ENCODE measurements at places on chromosomes 3 and 15.

GRCh38 chr3:135895734-135896121, 69.8 kb upstream of the PPP2R3A start:
- DNase-seq, result no peak

DNA sequence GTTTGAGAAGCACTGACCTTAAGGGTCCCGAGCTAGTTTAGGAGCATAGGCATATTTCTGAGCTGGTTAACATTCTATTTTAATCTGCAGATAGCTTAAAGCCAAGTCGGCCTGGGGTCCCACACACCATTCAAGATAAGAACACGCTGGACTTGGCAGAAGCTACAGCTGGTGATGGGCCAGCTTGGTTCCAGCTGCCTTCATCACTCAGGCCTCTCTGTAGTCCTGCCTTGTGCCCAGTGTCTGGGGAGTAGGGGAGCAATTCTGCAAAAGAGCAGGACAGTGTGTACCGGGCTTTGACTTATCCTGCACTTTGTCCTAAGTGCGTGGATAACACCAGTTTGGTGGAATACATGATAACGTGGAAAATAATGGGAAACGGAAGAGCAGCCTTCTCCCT, 164.5 kb downstream of the MEGF11 start:
- no peak for DNase-seq

DNA sequence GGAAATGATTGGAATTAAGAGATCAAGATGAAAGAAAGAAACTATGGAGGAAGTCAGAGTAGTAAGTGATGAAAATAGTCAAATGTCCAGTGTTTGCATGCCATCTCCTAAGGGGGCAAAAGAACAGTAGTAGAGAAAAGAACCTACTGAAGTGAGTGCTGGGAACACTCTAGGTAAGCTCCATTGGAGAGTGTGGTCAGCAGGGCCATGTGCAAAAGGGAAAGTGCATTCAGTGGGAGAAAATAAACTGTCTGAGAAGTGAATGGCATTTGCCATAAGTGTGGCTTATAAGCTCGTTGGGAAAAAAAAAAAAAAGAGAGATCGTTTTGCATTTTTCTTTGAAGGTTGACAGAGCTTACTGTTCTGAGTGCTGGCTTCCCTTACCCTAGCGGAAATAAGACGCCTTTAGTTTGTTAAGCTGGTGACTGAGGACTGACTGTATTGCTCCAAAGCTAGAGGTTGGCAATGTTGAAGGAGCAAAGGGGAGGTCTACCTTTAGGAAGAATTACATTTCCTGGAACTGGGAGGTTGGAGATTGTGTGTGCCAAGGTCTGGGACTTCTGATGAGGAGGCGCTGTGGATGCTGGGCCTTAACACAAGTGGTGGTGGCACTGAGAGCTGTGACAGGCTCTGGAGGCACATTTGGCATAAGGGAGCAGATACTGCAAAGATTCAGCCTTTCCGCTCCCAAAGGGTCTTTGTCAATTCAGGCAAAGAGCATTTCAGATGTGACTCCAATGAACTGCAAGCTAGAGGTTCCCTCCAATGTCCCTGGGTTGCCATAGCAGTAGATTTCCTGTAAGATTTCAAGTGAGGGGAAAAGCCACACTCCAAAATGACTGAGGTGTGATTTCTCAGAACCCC, 287.8 kb upstream of the SATB1 start:
- DNase-seq, result no peak

GRCh38 chr15:42046597-42046996, 25.8 kb upstream of the PLA2G4E start:
- no peak for DNase-seq

DNA sequence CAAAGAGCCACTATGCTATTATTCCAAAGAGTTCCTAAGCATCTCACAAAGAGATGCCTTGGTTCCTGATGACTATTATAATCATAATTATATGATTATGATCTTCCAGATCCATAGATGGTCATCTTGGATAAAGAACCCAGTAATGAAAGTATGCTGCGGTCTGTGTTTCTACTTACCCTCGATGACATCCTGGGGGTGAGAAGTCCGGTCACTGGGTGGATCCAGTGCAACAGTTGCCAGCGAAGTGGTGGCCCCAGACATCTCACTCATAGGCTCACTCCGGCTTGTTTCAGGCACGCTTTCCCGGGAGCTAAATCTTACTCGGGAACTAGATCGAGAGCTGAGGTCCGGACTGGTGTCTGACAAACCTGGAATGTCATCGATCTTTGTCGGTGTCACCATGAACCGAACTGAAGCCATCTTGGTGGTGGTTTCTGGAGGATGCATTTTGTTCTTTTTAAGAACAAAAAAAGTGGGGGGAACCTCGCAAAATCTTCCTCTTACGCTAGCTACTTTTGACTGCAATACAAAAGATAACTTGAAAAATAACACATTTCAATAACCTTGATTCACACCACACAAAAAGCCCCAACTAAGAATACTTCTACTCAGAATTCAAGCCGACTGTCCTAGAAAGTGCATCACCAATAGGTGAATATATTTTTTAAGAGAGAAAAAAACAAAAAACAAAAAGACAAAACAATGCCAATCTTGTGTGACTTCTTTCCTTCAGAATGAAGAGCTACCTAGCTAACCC, 1.2 kb downstream of the SLC12A6 start:
- no peak for DNase-seq

- no peak for DNase-seq
Observed at GRCh38 chr15:98651036-98651481, 2.7 kb downstream of the IGF1R start.

GRCh38 chr3:186421946-186422345, 59.9 kb upstream of the DGKG start:
- no peak for DNase-seq

DNA sequence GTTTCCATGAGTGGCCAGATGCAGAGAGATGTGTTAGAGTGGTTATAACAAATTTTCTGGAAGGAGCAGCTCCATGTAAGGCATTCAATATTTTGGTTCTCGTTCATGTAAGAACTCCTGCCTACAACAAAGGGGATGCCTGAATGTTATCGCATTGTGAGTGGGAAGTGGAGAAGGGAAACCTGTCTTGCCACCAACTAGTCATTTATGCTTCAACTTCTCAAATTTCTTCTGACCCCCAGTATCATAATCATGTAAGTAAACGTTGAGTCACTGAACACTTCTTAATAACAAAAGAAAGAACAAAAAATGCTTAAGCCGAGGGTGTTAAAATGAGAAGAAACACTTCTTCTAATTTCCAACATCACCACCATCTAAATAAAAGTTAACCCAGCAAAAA, 62.0 kb upstream of the MRPL3 start:
- DNase-seq, result no peak

Data from activated T-helper 1 cell treated with Interleukin-2 at 50 U/mL for 16 hours (primary cell).